Stimulated activated CD4-positive, alpha-beta T cell treated with anti-CD3 and anti-CD28 coated beads, Interleukin-1b, Interleukin-23, amount 100 ng/mL, for 1 hour (primary cell): ENCODE measurements at places on chromosomes 7 and 10.

GRCh38 chr7:15580604-15581351 lies 19.0 kb upstream of the AGMO start:
- no peak for DNase-seq

DNA sequence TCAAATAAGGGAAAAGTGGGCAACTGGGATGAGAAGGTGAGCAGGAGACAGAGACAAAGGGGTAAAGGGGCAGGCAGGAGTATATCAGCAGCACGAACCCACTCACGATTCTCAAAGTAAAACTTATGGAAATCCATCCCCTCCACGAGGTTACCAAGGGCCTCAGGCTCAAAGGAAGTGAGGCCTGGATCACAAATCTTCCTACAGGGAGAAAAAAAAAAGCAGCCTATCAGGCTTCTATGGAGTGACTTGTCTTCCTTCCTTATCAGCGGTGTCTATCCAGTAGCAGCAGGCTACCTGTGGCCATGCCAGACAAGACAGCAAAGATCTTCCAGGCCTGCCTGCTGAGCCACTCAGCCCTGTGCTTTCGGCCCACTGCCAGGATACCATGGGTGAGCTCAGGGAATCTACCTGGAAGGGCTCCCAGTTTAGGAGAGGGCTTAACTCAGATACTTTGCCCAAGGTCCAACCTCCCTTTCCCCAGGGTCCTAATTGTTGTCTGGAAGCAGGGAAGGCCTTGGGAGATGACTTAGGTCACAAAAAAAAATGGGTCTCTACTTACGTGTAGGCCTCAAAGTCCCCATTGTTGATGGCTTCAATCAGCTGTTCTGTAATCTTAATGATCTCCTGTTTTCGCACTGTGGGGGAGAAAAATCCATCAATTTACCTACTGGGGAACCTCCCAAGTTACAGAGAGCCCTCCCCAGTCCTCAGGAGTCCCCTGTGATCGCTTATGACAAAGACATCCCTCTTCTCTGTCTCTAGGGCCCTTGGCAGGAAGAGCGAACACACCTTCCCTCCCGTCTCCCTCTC lies 5.7 kb upstream of the NDST2 start:
- no peak for DNase-seq

GRCh38 chr10:93488956-93489528 lies 6.9 kb upstream of the MYOF start:
- DNase-seq: no peak

DNA sequence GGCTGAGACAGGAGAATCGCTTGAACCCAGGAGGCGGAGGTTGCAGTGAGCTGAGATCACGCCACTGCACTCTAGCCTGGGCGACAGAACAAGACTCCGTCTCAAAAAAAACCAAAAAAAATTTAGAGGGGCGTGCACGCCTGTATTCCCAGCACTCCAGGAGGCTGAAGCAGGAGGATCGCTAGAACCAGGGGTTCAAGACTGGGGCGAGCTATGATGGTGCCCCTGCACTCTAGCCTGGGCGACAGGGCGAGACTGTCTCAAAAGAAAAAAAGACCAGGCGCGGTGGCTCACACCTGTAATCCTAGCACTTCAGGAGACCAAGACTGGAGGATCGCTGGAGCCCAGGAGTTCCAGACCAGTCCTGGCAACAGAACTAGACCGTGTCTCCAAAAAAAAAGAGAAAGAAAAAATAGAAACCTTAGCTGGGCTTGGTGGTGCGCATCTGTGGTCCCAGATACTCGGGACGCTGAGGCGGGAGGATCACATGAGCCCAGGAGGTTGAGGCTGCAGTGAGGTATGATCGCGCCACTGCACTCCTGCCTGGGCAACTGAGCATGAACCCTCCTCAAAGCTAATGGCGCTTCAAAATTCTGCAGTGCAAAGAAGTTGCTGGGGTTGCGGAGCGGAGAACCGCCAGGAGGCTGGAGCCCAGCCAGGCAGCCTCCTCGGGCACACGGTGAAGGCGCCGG lies 382 bp upstream of the MBLAC1 start:
- DNase-seq: no peak

- DNase-seq: no peak
These were observed 211.1 kb upstream of the IGFBP3 start for GRCh38 chr7:46131916-46132795.

GRCh38 chr10:52410916-52411315 lies 96.8 kb downstream of the DKK1 start:
- no peak for DNase-seq

DNA sequence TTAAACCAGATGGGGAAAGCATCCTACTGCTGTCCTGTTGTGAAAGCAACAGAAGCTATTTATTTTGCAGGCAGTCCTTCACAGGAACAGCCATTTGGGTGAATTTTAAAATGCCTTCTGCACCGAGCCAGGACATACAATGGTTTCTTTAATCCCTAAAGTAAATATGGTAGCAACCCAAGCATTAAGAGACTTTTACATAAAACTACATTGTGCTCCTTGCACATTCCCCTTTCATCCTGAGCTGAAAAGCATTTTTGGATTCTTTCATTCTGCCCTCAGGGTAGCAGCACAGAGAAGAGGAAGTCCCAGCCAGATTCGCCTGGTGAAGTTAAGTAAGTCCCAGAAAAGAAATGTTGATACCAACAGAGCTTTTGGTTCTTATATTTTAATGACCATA lies 84.0 kb upstream of the FAM3C start:
- DNase-seq: no peak

DNA sequence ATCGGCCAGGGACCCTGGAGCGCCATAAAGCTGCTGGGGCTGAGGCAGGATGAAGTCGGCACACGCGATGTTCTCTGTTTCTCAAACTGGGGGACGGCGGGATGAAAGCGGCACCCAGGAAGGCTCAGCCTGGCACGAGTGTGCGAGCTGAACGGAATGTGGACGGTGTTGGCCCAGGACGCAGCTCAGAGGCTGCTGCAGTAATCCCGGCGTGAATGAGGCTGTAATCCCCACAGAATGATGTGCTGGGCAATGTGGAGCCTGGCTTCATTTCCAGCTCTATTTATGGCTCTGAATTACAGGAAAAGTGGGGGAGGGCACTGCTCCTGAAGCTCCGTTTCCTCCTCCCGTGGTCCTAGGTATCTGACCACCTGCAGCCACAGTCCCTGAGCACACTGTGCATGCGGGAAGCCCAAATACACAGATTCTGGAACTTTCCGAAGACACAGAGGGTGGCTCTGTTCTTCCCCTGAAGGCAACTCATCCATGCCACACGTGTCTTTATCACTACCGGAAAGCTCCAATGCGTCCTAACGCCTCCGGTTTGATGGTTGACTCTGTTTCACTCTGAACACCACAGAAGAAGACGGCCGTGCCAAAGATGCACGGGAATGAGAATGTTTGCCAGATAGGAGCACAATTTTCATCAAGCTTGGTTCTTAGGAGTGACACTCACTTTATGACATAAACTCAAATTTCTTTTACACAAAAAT lies 37.6 kb downstream of the KLF6 start:
- no peak for DNase-seq

DNA sequence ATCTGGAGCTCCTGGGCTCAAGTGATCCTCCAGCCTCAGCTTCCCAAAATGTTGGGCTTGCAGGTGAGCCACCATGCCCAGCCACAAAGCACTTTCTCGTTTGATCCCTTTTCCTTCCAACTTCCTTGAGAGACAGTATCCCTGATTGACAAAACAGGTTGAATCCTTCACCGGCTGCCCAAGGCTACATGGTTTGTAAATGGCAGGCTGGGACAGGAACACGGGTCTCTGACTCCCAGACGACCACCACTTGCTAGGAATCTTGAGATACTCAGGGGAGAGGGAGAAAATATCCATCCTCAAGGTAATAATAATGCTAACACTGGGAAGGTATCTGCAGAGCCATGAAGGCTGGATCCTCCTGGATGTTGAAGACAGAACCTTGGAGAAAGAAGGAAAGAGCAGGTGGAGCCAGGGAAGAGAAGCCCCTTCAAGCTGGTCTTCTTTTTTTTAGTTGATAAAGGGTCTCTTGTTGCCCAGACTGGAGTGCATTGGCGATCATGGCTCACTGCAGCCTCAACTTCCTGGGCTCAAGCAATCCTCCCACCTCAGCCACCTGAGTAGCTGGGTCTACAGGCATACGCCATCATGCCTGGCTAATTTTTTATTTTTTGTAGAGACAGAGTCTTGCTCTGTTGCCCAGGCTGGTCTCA lies 19.8 kb downstream of the MMRN2 start:
- DNase-seq: no peak

GRCh38 chr10:44196336-44196735 lies 188.6 kb downstream of the CXCL12 start:
- no peak for DNase-seq

DNA sequence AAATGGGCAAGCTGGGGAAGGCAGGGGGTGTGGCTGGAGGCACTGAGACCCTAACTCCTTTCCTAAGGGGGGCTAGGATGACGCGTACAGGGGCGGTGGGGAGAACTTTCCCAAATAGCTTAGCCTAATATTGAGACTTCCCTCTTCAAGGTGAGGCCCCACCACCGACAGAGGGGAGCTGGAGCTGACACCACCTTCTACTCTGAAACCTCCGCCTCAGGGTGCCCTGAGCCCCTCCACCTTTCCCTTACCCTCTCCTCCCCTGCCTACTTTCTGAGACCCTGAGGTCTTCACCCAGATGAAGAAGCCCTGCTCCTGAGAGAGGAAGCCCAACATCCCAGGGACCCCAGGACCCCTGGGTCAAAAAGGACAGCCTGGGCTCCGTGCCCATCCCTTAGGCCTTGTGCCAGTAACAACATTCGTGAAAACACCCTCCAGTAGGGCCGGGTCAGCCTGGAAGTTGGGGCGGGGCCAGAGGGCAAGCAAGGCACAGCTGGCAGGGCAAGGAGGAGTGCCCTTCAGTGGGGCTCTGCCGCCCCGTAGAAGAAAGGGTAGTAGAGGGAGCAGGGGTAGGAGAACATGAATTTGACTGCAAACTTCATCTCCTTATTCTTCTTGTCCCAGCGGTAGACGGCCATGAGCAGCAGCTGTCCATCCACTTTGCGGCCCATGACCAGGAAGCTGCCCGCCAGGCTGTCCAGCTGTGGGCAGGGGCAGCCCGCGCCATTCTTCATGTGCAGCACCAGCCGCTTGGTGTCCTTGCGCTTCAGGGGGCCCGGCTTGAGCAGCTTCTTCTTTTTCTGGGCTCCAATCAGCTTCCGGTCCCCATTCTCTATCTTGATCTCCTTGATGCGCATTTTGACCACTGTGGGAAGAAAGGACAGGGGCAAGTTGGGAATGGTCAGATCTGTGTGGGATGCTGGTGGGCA lies 4.5 kb downstream of the SFRP5 start:
- DNase-seq: no peak

DNA sequence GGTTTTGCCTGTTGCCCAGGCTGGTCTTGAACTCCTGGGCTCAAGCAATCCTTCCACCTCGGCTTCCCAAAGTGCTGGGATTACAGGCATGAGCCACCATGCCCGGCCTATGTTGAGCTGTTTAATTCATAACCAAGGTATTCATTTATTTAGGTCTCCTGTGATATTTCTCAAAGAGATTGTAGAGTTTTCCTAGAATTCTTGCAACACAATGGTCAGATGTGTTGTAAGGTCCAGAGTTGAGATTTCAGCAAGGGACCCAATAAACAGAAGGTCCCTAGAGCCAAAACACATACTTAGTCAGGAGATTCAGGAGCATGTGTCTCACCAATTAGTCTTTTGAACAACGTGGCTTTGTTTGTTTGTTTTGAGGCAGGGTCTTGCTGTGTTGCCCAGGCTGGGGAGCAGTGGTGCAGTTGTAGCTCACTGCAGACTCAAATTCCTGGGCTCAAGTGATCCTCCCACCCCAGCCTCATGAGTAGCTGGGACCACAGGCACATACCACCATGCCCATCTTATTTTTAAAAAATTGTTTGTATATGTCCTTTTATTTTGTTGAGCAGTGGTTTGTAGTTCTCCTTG lies 321.3 kb upstream of the GALNT17 start:
- no peak for DNase-seq

DNA sequence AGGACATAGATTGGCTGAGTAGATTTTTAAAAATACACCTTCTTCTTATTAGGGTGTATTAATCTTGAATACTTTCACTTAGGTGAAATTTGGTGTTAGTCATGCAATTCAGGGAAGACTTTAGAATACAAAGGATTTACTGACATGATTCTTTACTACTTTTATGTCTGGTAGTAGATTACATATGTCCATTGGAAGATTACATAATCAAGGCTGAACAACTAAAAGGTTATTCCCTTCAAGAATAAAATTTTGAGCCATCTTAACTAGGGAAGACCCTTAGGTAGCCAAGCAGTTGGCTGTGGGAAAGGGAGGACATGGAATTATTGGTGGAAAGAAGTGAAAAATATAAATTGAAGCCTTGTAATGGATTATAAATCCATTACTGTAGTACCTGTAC lies 165.0 kb downstream of the ITGB1 start:
- DNase-seq: no peak

DNA sequence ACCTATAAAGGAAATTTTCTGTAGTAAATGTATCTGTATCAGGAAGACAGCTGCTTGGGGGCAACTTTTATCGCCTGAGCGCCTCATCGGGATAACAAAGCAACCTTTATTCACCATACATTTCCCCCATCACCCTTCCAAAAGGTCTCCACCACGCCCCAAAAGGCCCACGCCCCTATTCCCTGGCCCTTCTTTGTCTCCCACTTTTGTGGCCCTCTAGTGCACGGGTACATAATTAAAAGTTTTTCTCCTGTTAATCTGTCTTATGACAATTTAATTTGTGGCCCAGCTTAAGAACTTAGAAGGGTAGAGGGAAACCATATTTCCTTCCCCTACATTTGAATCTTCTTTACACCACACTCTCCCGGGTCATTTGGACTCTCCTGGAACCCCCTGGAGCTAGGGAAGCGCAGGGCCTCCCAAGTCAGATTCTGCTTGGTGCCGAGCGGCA lies 625 bp downstream of the RP9 start:
- DNase-seq: no peak

GRCh38 chr7:44217223-44217714 lies 16.5 kb downstream of the YKT6 start:
- no peak for DNase-seq

DNA sequence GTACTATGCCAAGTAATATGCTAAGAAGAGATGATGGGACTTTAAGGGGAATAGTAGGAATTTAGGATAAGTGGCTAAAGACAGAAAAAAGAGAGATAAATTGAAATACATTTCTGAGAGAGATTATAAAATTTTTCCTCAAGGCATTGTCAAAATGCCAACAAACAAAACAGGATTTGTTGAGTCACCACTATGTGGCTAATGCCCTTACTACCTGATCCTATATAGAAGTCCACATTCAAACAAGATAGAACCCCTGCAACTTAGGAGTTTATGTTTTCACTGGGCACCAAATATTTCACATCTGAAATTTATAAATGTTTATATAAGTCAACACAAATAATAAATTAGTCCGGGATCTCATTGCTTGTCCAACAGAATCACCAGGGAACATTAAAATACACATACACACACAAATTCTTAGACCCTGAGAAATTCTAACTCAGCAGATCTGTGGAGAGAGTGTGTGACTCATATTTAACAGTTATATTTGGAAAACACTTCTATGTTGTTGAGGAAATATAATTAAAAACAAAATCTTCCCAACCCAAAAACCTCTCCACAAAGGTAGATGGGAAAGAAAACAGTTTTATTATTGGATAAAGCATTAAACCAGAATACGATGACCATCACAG lies 154.3 kb downstream of the PPP1R3A start:
- DNase-seq: no peak
